ENCODE measurements at places on chromosomes 13 and 19. TPM values are rescaled to one million over a fixed set of nuclear protein-coding genes. Genes with fewer than 3 reads are reported as not detected.

- no peaks in the 10 kb centered on the region for H3K27me3 ChIP-seq
- DNase-seq: no peak
Measured at GRCh38 chr19:34232566-34233481, 21.5 kb upstream of the GARRE1 start.

DNA sequence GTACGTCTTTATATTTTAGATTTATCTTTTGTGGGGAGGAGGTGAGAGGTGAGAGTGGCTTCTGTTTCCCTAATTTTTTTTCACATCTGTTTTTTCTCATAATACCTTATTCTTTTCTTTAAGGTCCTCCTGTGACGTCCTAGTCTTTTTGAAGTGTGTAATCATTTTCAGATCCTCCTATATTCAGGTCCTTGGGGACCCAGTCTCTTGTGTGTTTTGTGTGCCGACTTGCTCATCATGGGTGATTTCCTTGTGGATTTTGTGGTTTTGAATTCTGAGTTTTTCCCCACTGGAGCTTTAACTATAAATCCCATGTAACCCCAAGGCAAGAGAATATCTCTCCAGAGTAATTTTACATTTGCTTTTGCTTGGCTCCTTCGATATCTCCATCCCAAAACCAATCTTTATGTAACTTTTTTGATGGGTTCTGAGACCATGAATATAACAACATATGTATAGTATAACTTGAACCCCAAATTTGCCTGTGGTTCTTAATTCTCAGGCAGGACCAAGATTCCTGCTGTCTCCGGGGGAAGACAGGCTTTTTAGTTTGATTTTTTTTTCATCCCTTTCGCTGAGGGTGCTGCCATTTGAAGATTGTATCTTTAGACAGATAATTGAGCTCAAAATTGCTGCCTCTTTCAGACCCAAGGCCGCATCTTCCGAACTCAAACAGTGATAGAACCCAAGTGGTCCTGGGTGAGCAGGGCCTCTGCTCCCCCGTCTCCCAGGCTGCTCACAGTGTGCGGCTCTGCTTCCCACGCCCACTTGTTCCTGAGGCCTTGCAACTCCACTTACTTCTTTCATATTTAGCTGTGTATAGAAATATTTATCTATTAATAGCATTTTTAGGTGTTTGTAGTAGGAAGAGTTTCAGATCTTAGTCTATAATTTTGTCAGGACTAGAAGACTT lies 59.1 kb upstream of the GPR183 start:
- H3K4me1 ChIP-seq: peaks cover 27% of the 10 kb centered on the region
- peaks cover 9% of the 10 kb centered on the region for H3K36me3 ChIP-seq
- DNase-seq: no peak
- H3K4me3 ChIP-seq: no peak overlapping the region
- H3K27me3 ChIP-seq: no peaks in the 10 kb centered on the region
- H3K27ac ChIP-seq: peak overlapping the region; percentile 71

- H3K36me3 ChIP-seq: no peaks in the 10 kb centered on the region
- no peaks in the 10 kb centered on the region for H3K4me1 ChIP-seq
- no peak overlapping the region for H3K4me3 ChIP-seq
Measured at GRCh38 chr13:102462570-102462969, 60.7 kb upstream of the FGF14 start.

KLF2 gene
- total RNA-seq: 7.8 TPM

- H3K4me1 ChIP-seq: no peaks in the 10 kb centered on the region
- H3K36me3 ChIP-seq: no peaks in the 10 kb centered on the region
- H3K27me3 ChIP-seq: no peaks in the 10 kb centered on the region
- H3K4me3 ChIP-seq: no peak overlapping the region
Measured at GRCh38 chr19:9018163-9018875, 8.1 kb upstream of the MUC16 start.

DNA sequence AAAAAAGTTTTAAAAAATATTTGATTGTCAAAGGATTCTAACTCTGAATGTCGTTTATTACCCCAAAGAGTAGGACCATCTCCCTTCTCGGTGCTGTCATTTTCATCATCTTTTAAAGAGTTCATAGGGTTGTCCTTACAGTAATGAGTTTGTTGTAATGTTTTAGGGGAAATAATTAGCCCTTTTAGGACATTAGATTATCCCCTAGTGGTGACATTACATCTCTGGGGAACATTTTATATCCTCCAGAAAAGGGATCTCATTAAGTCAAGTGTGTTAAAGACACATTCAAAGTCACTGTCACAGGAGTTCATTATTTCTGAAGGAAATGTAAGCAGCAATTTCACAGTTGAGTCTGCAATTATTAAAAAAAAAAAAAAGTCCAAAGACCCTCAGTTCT lies 99.3 kb upstream of the GJB6 start:
- no peak overlapping the region for H3K4me3 ChIP-seq
- H3K4me1 ChIP-seq: no peaks in the 10 kb centered on the region
- DNase-seq: no peak
- H3K36me3 ChIP-seq: no peaks in the 10 kb centered on the region
- no peak overlapping the region for H3K27ac ChIP-seq
- H3K27me3 ChIP-seq: no peaks in the 10 kb centered on the region

SLC25A41 gene
- total RNA-seq: 1.9 TPM

DNA sequence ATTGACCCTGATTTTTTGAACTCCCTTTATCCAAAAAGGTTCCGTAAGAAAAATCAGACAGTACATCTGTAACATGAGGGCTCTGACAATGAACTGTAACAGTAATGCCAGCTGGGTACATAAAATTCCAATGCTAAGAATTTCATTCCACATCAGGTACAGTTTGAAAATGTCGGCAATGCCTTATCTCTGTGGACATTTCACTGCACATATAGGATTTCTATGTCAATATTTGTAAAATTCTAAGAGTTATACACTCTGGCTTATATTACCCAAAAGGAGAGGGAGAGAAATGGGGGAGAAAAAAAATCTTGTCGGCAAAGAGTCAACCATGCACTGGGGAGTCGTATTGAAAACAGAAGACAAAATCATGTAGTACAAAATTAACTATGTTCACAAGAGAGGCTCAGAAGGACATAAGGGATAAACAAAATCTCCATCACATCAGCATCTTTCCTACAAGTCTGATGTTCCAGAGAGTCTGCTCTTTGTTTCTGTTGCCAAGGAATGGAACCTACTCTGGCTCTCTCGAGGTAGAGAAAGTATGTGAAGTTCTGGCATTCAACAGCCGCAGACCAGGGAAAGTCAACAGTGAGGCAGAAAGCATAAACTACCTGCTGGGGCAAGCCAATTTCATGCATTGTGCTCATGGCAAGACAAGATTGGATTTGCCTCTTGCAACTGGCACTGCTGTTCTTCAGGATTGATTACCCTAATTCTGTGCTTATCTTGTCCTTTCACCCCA lies 72.4 kb downstream of the STARD13 start:
- H3K36me3 ChIP-seq: no peaks in the 10 kb centered on the region
- H3K4me3 ChIP-seq: no peak overlapping the region
- DNase-seq: no peak
- no peak overlapping the region for H3K27ac ChIP-seq
- H3K4me1 ChIP-seq: peaks cover 40% of the 10 kb centered on the region

PSG7 gene
- not detected for total RNA-seq

DNA sequence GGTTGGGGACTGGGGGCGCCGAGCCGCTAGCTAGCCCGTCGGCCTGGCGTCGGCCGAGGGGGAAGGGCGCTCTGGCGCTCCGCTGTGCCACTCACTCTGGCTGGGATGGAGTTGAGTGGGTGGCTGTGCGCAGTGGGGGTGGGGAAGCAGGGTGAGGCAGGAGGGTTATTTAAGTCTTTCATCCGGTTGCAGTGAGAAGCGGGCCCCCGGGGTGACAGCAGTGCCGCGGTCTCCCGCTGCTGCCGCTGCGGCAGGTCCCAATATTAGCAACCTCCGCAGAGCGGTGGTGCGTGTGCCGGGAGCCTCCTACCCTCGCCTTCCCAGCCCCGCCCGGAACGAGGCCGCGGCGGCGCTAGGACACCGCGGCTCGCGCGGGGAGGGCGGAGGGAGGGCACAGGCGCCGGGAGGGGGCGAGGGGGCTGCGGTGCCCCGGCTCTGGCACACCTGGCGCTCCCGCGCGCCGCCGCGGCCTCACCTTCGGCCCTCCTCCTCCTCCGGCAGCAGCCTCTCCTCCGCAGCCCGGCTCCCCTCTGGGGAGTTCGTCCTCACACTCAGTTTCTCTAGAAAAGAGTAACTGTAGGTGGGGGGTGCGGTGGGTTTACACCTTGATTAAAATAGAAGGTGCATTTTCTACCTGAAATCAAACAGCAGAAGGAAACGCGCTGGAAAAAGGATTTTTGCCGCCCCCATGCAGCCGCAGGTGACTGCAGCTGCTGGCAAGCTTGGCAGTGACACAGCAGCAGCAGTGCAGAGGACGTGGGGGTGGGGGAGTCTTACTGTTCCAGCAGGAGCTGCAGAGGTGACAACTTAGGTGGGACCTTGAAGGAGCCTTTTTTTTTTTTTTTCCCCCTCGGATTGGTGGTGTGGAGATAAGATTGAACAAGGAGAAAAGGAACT lies 4.5 kb downstream of the FGF9 start:
- H3K4me1 ChIP-seq: peaks cover 5% of the 10 kb centered on the region
- peak overlapping the region; percentile 73 for H3K4me3 ChIP-seq
- H3K36me3 ChIP-seq: no peaks in the 10 kb centered on the region
- H3K27ac ChIP-seq: no peak overlapping the region
- peaks cover 38% of the 10 kb centered on the region for H3K27me3 ChIP-seq

ELANE gene
- total RNA-seq: not detected

DNA sequence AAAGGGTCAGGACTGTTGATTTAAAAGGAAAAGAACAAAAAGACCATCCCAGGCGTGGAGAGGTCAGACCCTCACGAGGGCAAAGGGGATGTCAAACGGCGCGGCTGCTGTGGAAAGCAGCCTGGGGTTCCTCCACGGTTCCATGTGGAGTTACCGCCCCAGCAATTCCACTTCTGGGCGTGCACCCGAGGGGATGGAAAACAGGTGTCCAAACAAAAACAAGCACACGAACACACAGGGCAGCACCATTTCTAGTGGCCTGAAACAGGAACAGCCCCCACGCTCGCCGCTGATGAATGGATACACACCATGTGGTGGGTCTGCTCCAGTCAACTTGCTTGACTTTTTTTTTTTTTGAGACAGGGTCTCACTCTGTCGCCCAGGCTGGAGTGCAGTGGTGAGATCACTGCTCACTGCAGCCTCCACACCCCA lies 11.2 kb downstream of the AP3D1 start:
- DNase-seq: no peak
- no peak overlapping the region for H3K27ac ChIP-seq
- no peaks in the 10 kb centered on the region for H3K27me3 ChIP-seq

DNA sequence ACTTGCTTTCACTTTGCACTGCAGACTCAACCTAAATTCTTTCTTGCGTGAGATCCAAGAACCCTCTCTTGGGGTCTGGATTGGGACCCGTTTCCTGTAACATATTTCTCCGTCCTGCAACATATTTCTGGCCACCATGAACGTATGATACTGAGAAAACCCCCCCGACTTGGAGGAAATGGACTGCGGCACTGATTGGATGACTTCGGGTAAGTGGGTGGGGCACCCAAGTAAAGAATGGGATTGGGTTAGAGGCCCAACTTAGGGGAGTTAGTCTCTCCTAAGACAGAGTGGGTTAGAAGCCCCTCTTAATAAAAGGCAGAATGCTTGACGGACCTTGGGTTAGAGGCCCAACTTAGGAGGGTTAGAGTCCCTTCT lies 690.4 kb downstream of the UQCRFS1 start:
- H3K36me3 ChIP-seq: no peaks in the 10 kb centered on the region
- H3K4me1 ChIP-seq: no peaks in the 10 kb centered on the region
- H3K27ac ChIP-seq: no peak overlapping the region
- no peak for DNase-seq
- no peak overlapping the region for H3K4me3 ChIP-seq

- H3K27me3 ChIP-seq: no peaks in the 10 kb centered on the region
- peaks cover 5% of the 10 kb centered on the region for H3K4me1 ChIP-seq
- H3K27ac ChIP-seq: no peak overlapping the region
- no peak for DNase-seq
- no peaks in the 10 kb centered on the region for H3K36me3 ChIP-seq
- H3K4me3 ChIP-seq: peak overlapping the region; percentile 41
Measured at GRCh38 chr13:110875241-110875640, 39.6 kb downstream of the ANKRD10 start.

- peaks cover 18% of the 10 kb centered on the region for H3K27me3 ChIP-seq
- no peak overlapping the region for H3K4me3 ChIP-seq
- H3K36me3 ChIP-seq: no peaks in the 10 kb centered on the region
- H3K27ac ChIP-seq: no peak overlapping the region
Measured at GRCh38 chr19:18173054-18173571, 500 bp upstream of the IFI30 start.

ZNF730 gene
- 7.8 TPM for total RNA-seq

PNKP gene
- 74.5 TPM for total RNA-seq

ZNF471 gene
- 1.7 TPM for total RNA-seq

GRCh38 chr19:50896591-50897190 lies 14.5 kb downstream of the KLK4 start:
- H3K36me3 ChIP-seq: no peaks in the 10 kb centered on the region
- no peaks in the 10 kb centered on the region for H3K4me1 ChIP-seq
- no peak overlapping the region for H3K4me3 ChIP-seq
- DNase-seq: peak; percentile 40
- H3K27me3 ChIP-seq: peaks cover 16% of the 10 kb centered on the region

PNMA8C gene
- 0.69 TPM for total RNA-seq

PROZ gene
- total RNA-seq: not detected

DNA sequence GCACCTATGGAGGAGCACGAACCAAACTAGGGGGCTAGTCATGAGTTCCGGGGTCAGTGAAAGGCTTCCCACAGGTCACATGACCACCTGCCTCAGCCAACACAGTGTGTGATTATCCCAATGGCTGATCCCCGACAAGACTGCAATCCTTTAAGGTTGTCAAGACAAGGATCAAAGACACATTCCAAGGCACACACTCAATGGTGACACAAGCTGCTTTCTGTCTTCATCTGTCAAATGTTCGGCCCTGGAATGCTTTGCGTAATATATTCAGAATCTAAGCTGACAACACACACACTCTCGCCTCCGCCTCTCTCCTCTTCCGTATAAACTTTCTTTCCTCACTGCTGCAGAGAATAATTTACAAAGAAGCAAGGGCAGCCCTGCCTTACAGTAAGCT lies 11.7 kb downstream of the RANBP3 start:
- no peak overlapping the region for H3K4me3 ChIP-seq
- no peaks in the 10 kb centered on the region for H3K27me3 ChIP-seq
- H3K27ac ChIP-seq: peak overlapping the region; percentile 94

FUT2 gene
- total RNA-seq: not detected

DNA sequence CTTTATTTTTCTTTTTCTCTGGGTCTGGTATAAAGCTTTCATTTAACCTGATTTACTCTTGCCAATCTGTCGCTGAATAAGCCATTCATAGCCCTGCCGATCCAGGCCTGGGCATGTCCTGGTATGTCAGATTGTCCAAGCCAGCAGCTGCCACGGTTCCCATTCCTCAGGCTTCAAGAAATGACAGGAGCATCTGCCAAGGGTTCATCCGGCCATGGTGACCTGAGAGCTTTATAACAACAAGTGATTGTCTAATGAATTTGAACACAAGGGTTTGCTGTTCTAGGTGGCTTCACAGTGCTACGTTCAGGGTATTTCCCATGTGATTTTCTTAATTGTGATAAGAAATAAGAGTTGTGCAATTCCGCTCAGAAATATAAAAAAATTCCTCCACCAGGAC lies 20.0 kb downstream of the PNMA8A start:
- no peak overlapping the region for H3K4me3 ChIP-seq
- DNase-seq: no peak
- no peak overlapping the region for H3K27ac ChIP-seq
- H3K27me3 ChIP-seq: no peaks in the 10 kb centered on the region
- H3K4me1 ChIP-seq: peaks cover 6% of the 10 kb centered on the region

Data from cardiac muscle cell (in vitro differentiated cells and primary cell).